NCI-H526 treated with DMSO at 0.1 percent for 48 hours (cell line): ENCODE measurements at places on chromosomes 4 and X.

DNA sequence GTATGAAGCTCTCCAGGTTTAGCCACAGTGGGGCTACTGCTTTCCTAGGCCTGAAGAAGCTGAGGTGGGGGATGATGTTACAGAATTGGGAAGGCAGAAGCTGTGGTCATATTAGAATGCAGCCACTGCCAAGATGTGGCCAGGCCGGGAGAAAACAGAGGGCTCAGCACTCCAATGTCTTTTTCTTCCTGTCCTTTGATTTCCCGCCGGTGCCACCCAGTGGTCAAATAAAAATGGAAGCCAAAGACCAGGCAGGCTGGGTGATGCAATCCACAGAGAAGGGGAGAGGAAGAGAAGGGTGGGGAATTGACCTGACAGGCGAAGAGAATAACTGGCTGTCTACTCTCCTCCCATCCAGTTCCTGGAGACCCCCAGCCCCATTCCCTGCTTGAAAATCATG, 94.9 kb upstream of the SHISA3 start:
- no peak for DNase-seq

GRCh38 chrX:135024526-135024925, 2.2 kb upstream of the RTL8B start:
- DNase-seq = peak; percentile 1

DNA sequence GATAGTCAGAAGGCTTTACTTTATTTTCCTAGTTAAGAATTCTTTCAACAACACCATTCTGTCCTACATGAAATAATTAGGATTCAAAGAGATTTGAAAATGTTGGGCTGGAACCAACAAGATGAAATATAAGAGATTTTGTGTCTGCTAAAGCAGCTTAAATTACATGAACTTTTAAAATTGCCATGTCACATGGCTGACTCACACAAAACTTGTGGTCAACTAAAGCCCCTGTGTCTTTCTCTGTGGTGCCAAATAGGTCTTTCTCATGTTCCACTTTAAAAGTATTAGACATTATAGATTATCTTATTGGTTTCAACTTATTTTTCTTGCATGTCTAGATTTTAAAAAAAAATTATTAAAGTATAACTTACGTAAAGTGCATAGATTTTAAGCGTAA, 60.8 kb upstream of the FHL1 start:
- no peak for DNase-seq

- no peak for DNase-seq
Measured at GRCh38 chr4:183403486-183403885, 41.0 kb upstream of the CDKN2AIP start.

- DNase-seq = peak; percentile 25
Measured at GRCh38 chrX:43750248-43750676, 94.2 kb downstream of the MAOA start.

DNA sequence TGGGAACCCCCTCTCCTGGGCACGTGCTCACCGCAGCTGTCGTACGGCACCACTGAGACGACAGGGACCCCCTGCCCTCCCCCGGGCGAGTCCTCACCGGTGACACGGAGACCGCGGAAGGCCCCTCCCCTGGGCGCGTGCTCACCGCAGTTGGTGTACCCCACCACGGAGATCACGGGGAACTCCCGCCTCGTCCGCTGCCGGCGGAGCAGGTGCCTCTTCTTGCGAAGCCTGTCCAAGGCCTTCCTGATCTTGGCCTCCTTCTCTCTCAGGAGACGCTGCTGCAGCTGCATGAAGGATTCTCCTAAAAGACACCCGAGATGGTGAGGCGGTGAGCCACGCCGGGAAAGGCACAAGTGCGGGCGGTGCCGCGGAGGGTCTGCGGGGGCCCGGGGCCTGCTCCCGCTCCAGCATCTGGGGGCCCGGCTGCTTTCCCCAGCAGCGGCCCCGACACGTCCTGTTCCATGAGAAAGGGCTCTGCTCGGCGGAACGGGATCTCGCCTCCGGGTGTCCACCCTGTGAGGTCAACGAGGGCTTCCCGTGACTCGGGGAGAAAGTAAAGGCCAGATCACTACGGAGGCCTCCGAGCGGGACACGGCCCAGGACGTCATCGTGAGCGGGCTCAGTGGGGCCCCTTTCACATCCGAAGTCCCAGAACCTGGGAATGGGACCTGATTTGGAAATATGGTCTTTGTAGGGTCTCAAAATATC, 5.8 kb downstream of the GTPBP6 start:
- no peak for DNase-seq

DNA sequence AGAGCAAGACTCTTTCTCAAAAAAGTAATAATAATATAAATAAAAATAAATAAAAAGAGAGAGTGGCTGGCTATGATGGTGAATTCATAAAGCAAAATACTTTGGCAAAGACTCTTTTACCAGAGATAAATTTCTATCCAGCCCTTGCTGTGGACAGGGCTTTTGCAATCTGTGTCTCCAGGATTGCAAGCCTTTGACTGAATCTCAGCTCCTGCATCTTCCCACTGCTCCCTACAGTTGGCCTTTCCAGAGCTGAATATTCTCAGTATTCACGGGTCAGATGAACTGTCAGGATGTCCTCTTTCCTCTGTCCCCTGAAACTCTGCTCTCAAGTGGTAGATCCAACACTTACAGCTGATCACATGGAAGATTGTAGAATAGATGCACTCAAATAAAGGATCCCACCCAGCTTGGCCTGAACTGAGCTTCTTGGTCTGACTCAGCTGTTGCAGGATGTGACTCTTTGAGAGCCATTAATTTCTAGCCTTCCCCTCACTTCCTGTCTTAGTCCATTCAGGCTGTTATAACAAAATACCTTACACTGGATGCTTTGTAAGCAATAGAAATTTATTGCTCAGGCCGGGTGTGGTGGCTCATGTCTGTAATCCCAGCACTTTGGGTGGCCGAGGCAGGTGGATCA, 123.4 kb upstream of the GUCY1A1 start:
- no peak for DNase-seq

GRCh38 chrX:12471061-12471460, 320.2 kb upstream of the PRPS2 start:
- no peak for DNase-seq

DNA sequence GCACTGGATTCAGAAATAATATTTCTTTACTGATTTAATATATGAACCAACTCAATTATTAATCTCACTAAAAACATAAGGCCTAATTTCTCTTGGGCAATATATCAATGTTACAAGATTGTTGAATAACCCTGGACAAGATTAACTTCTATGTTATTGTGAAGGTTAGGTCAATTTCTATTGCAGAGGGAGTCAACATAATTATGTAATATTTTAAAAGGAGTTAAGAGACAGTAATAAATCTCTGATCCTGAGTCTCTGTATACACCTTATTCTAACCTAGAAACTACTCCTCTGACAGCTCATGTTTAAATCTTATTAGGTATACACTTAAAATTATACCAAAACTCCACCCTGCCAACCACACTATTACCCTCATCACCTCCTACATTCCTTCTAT, 15.1 kb upstream of the GPRIN3 start:
- DNase-seq = no peak

- DNase-seq = no peak
Measured at GRCh38 chr4:108203377-108203776, 34.6 kb upstream of the LEF1 start.

GRCh38 chr4:18445110-18445509, 423.6 kb upstream of the LCORL start:
- DNase-seq = no peak

GRCh38 chr4:168248176-168248710, 70.3 kb downstream of the DDX60 start:
- no peak for DNase-seq

DNA sequence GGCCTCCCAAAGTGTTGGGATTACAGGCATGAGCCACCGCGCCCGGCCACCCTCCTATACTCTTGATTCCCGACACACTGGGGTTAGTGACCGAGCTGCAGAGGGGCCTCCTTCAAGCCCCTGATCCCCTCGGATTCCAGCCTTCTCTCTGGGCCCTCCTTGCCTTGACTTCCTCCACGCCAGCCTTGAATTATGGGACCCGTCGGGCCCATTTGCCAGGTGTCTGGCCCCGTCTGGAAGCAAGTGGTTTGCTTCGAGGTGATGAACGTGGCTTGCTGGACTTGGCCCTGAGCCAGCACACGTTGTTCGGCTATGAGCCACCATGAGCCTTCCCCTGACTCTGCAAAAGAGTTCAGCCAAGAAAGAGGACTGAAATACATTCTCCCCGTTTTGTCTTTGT, 37.4 kb upstream of the GRPEL1 start:
- no peak for DNase-seq

- no peak for DNase-seq
Measured at GRCh38 chr4:40058121-40058520, 1.5 kb downstream of the N4BP2 start.

- DNase-seq = peak; percentile 53
Measured at GRCh38 chr4:90128961-90129495, 1.8 kb downstream of the CCSER1 start.

- DNase-seq = no peak
Measured at GRCh38 chrX:37745835-37746217, 34.0 kb upstream of the CYBB start.

DNA sequence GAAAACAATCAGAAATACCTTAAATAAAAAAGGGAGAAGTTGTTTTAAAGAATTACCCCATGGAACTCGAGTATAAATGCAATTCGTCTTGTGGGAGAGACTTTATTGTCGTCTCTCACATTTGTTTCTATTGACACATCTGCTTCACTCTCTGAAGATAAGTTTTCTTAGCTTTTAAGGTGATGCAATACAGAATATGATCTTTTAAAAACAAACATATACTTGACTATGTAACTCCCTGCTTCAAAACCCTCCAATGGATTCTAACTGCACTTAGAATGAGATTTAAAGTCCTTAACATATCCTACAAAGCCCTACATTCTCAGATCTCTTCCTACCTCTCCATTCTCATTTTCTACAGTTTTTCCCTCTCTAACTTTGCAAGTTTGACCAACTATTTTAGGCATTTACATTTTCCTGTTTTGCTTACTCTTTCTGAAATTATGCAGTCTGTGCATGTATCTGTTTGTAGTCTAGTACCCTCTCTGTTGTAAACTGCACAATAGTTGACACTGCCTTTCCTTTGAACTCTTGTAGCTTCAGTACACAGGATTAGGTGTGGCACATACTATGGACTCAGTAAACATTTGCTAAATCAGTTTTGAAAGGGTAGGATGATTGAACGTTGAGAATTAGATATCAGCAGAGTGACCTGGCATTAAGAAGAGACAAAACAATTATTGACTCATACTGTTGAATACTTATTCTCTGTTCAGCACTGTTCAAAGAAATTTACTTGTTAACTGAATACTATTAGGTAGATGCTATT, 59.8 kb downstream of the AGTR2 start:
- DNase-seq = no peak

DNA sequence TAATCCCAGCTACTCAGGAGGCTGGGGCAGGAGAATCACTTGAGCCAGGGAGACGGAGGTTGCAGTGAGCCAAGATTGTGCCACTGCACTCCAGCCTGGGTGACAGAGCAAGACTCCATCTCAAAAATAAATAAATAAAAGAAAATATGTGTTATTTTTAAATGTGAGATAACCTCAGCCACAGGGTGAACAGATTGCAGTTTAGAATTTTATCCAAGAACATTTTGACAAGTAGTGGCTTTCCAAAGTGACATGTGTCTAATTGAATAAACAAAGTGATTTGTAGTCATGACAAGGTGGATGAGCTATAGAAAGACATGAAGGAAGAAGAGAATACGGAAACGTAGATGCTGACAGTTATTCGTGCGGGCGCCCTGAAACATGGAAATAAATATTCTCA, 176.1 kb downstream of the DCTD start:
- no peak for DNase-seq
